Posterior vena cava (tissue), 2 donors: ENCODE measurements at places on chromosomes 12 and 14. TPM values are rescaled to one million over a fixed set of nuclear protein-coding genes. Genes with fewer than 3 reads are reported as not detected.
A peak's percentile ranks its signal among the peaks of the same experiment; 100 is the strongest.

DNA sequence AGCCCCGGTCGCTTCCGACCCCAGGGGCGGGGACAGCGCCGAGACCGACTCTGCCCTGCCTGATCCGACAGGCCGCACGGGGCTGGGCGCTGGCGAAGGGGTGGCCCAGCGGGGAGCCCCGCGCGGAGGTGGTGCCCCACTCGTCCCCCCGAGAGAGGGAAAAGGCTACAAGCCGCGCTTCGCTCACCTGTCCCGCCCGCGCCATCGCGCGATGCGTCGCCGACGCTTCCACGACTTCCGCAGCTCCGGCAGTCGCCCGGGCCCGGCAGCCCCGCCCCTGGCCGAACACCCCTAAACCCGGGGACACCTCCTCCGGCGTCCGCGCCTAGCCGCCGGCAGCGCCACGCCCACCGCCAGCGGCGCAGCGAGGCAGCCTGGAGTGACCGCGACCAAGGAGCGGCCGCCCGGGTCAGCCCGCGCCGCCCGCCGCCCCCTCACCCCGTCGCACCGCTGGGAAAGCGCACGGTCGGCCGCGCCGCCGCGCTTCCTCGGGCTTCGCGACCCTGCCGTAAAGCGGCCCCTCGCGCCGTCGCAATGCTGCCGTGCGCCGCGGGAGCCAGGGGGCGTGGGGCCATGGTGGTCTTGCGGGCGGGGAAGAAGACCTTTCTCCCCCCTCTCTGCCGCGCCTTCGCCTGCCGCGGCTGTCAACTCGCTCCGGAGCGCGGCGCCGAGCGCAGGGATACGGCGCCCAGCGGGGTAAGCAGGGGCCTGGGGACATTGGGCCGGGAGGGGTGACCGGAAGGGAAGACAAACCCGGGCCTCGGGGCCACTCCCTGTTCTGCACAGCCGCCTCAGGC, at the start of the genes BAG5 and COA8:
Gene BAG5, minus strand, starts transcription at position 229 of the 797 bp plus-strand sequence. CDS start 1,493 bp downstream, outside the sequence.
Gene COA8, plus strand, starts transcription at position 532 of the 797 bp plus-strand sequence. Its CDS starts 42 bp downstream, at position 574.
- DNase-seq: peak; percentile 96

- DNase-seq: no peak
Observed at GRCh38 chr12:100489251-100489820, 15.7 kb downstream of the NR1H4 start.

- no peak for DNase-seq
Observed at GRCh38 chr12:3230758-3231375, 153.7 kb downstream of the TSPAN9 start.

Gene ANKRD33
- not detected for total RNA-seq

GRCh38 chr14:90397425-90398314, 841 bp downstream of the CALM1 start:
- peak; percentile 90 for DNase-seq

GRCh38 chr12:31466768-31467167, 124.2 kb downstream of the DENND5B start:
- DNase-seq: no peak

DNA sequence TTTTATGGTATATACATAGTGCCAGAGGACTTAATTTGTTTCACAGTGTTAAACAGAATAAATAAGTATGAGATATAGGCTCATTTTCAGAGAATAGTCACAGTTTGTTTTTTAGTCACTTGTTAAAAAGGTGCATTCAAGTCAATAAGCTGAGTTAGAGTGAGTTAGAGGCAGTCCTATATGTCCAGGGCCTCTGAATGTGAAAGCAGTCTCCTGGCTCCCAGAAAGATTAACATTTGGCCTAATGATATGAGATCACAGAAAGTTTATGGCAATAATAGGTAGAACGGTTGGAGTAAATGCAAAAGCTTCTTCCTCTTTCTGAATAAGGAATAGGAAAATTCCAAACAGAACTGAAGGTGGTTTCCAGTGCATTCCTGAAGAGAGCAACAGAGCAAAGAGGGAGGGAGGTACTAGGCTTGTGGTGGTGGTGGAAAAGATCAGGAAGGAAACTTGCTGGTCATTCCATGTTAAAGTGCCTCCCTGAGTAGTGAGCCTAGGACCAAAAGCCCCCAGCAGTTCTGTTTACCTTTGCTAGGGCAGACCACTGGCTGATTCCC, 54.4 kb downstream of the SLC38A4 start:
- no peak for DNase-seq

DNA sequence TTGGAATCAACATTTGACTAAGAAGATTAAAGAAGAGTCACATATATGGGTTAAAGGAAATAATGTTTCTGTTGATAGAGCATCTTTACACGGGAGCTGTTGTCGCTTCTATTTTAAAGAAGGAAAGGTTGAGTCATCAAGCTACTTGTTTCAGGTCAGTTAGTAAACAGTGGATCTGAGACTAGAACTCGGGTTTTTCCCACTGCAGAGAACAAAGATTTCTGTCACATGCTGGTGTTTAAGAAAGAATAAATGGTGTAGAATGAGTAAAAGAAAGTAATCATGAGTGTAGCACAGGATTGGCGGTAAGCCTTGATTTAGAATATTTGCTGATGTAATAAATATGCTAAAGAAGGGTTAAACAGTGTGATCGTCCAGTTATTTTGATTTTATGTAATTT, 455.5 kb downstream of the AEBP2 start:
- no peak for DNase-seq

GRCh38 chr12:87444039-87444438, 585.2 kb downstream of the C12orf50 start:
- no peak for DNase-seq

Gene HSP90AA1
- total RNA-seq: 274 TPM

- DNase-seq: no peak
Observed at GRCh38 chr12:91224401-91224800, 41.8 kb upstream of the DCN start.

DNA sequence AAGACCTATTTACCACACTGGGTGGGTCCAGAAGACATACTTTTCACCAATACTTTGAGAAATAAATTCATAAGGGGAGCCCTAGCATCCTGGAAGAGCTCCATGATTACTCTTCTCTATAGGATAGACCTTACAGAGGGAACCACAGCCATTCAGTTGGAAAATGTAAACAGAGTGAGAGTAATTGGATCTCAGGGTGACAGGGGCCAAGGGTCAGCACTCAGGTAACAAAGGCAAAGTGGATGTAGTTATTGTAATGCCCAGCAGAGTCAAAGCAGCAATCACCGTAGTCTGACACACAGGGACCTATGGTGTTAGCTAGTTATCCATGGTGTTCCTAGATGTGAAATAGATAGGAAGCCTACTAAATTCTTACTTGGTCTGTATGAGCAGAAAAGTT, 10.8 kb upstream of the GTF2A1 start:
- DNase-seq: no peak

DNA sequence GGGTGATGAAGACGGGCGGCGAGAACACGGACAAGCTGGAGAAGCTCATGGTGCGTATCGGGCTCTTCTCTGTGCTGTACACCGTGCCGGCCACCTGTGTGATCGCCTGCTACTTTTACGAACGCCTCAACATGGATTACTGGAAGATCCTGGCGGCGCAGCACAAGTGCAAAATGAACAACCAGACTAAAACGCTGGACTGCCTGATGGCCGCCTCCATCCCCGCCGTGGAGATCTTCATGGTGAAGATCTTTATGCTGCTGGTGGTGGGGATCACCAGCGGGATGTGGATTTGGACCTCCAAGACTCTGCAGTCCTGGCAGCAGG, 1.9 kb downstream of the FZD10 start:
- DNase-seq: no peak

GRCh38 chr12:75641031-75641780, 129.8 kb upstream of the KRR1 start:
- DNase-seq: no peak

- DNase-seq: no peak
Observed at GRCh38 chr12:50828886-50829285, 13.8 kb upstream of the TMPRSS12 start.

Gene DPF3
- total RNA-seq: 0.19 TPM

Gene CELA1
- total RNA-seq: not detected

DNA sequence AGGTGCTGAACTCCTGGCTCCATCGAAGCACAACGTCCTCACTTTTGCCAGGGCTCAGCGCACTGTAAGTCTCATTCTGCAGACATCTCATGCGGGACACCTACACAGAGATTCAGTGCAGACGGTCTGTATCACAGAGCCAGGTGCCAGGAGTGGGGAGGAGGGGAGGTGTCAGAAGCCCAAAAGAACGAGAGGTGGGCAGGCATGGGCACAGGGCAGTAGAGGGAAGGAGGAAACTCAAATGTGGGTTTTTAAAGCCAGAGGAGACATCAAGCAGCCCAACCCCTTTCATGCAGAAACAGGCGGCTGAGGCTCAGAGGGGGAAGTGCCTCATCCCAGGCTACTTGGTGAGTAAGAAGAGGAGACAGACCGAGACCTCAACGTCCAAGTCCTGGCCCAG, 2.5 kb upstream of the LPAR5 start:
- DNase-seq: no peak

Gene KERA
- not detected for total RNA-seq

DNA sequence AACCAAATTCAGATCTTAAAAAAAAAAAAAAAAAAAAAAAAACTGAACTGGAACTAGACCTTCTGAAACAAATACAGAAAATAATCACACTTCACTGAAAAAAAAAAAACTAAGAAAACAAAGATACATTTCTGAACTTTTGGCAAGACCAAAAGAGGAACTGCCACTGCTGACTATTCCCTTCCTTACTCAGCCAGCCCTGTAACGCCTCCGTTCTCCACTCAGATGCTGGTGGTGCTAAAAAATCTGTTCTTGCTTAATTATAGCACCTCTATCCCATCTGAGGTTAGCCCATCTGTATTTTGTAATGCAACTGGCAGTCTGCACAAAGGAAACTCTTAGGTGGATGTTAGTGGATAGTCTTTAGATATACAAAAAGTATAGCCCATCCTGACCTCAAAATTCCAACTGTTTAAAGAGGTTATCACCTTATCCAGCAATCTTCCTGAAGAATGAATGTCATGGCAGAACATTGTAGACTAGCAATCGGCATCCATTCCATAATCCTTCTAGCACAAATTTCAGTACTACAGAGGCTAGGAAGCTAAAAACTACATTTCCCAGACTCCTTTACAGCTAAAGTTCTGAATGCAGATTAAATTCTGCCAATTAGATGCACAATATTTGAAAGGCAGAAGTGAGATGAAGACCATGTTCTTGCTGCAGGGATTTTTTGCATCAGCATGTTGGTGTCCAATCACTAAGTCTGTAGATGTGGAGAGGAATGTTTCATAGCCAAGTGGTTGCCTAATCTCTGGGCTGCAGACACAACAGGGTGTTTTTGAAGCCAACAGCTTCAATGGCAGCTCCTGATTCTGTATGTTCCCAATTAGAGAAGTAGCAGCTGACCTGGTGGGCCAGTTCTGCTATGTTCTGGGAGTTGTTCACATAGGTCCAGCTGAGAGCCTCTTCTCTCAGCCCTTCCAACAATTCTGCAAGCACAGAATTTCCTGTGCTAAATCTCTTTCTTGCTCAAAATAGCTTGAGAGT, 5.7 kb downstream of the MAP3K9 start:
- no peak for DNase-seq

GRCh38 chr12:24688601-24689000, 260.3 kb downstream of the BCAT1 start:
- no peak for DNase-seq
